ENCODE measurements at places on chromosomes 11 and 22. TPM values are rescaled to one million over a fixed set of nuclear protein-coding genes. Genes with fewer than 3 reads are reported as not detected.

The OR10G4 gene
- total RNA-seq, result not detected

GRCh38 chr11:22317656-22318055 lies 20.5 kb upstream of the SLC17A6 start:
- DNase-seq, result no peak

The CRY2 gene
- 32.3 TPM for total RNA-seq

The TANGO2 gene
- 63.6 TPM for total RNA-seq

GRCh38 chr22:28395920-28396753 lies 283.5 kb downstream of the TTC28 start:
- no peak for DNase-seq

GRCh38 chr11:18320617-18321016 lies 1.3 kb downstream of the HPS5 start:
- DNase-seq, result no peak

Data from hematopoietic multipotent progenitor cell (in vitro differentiated cells).